CD4-positive, alpha-beta memory T cell (primary cell): ENCODE measurements at places on chromosomes 16 and 17. TPM values are rescaled to one million over a fixed set of nuclear protein-coding genes. Genes with fewer than 3 reads are reported as not detected.
A peak's percentile ranks its signal among the peaks of the same experiment; 100 is the strongest.

- H3K36me3 ChIP-seq, result no peaks in the 10 kb centered on the region
- peak overlapping the region; percentile 77 for H3K4me3 ChIP-seq
- H3K27ac ChIP-seq, result peak overlapping the region; percentile 99
- H3K4me1 ChIP-seq, result peaks cover 45% of the 10 kb centered on the region
- H3K27me3 ChIP-seq, result no peaks in the 10 kb centered on the region
- DNase-seq, result peak; percentile 32
Measured at GRCh38 chr17:42387661-42388380, 421 bp downstream of the STAT3 start.

- no peaks in the 10 kb centered on the region for H3K36me3 ChIP-seq
- H3K27me3 ChIP-seq, result no peaks in the 10 kb centered on the region
- DNase-seq, result no peak
- H3K4me3 ChIP-seq, result no peak overlapping the region
Measured at GRCh38 chr16:83350481-83350880, 457.3 kb upstream of the HSBP1 start.

GRCh38 chr17:29533976-29534375, 32.9 kb downstream of the ABHD15 start:
- H3K27ac ChIP-seq, result no peak overlapping the region
- no peaks in the 10 kb centered on the region for H3K4me1 ChIP-seq

- no peak overlapping the region for H3K4me3 ChIP-seq
- H3K27ac ChIP-seq, result no peak overlapping the region
- no peaks in the 10 kb centered on the region for H3K36me3 ChIP-seq
- DNase-seq, result no peak
Measured at GRCh38 chr16:12833926-12834325, 30.2 kb upstream of the CPPED1 start.

- H3K4me1 ChIP-seq, result no peaks in the 10 kb centered on the region
- no peaks in the 10 kb centered on the region for H3K36me3 ChIP-seq
- DNase-seq, result no peak
- H3K27ac ChIP-seq, result no peak overlapping the region
Measured at GRCh38 chr16:85215478-85216118, 103.3 kb upstream of the CIBAR2 start.

- H3K36me3 ChIP-seq, result no peaks in the 10 kb centered on the region
- H3K4me1 ChIP-seq, result peaks cover 7% of the 10 kb centered on the region
- DNase-seq, result no peak
- H3K27me3 ChIP-seq, result no peaks in the 10 kb centered on the region
- H3K4me3 ChIP-seq, result no peak overlapping the region
Measured at GRCh38 chr17:42547001-42547461, 5.7 kb upstream of the HSD17B1 start.

- no peaks in the 10 kb centered on the region for H3K4me1 ChIP-seq
- no peak overlapping the region for H3K4me3 ChIP-seq
- H3K27me3 ChIP-seq, result no peaks in the 10 kb centered on the region
- H3K36me3 ChIP-seq, result no peaks in the 10 kb centered on the region
- H3K27ac ChIP-seq, result no peak overlapping the region
Measured at GRCh38 chr16:73311857-73312723, 264.2 kb upstream of the ZFHX3 start.

The AKAP10 gene
- total RNA-seq, result 58.3 TPM
